ENCODE measurements at places on chromosomes 3 and 15.
A peak's percentile ranks its signal among the peaks of the same experiment; 100 is the strongest.

GRCh38 chr15:26051761-26052675, 188.9 kb upstream of the ATP10A start:
- peak; percentile 79 for DNase-seq

DNA sequence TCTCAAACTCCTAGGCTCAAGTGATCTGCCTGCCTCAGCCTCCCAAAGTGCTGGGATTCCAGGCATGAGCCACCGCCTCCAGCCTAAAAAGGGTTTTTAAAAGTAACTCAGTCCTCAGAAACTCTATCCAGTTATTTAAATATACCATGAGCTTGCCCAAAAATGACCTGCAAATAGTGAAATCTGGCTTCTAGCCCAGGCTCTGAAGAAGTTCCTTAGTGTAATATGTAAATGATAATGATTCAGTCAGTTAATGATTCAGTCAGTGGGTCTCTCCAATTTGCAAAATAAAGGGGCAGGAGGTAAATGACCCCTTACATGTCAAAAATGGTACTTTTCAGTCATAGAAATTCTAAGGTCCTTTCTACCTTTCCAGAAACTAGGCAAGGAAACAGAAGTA, 28.8 kb downstream of the LRRC2 start:
- DNase-seq, result no peak

DNA sequence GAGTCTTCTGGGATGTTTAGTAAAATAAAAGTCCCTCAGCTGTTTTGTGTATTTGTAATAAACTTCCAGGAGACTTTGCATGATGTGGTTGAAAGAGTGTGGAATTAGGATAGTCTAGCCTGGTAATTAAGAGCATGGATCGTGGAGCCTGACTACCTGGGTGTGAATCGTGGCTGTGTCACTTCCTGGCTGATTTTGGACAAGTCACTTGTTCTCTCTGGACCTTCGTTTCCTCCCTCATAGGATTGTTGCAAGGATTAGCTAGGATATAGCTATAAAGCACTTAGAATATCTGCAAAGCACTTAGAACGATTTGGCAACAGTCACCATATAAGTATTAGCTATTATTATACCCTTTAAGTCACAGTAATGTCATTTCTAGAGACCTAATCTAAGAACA, 40.2 kb downstream of the SLMAP start:
- DNase-seq, result no peak

DNA sequence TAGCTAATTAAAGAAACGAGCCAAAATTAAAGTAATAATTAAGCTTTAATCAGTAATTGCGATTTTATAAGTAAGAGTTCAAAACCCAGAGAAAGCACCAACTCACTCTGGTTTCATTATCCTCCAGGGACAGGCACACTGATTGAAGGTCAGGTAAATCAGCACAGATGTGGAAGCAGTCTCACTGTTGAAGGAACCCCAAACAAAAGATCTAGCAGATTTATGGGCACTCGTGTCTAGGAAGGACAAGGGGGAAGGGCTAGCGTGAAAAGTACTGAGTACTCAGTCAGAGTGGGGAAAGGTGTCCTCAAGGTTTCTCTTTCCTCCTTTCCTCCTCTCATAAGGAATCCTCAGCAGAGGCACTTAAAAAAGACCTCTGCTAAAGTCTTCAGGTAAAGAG, 320.1 kb downstream of the PYDC2 start:
- no peak for DNase-seq

Measured in muscle of arm (tissue), 14 donors.